HCEC 1CT (cell line): ENCODE measurements at places on chromosomes 13 and 19.
A peak's percentile ranks its signal among the peaks of the same experiment; 100 is the strongest.

GRCh38 chr19:43765109-43765876 lies 10.5 kb upstream of the SMG9 start:
- DNase-seq = peak; percentile 99

DNA sequence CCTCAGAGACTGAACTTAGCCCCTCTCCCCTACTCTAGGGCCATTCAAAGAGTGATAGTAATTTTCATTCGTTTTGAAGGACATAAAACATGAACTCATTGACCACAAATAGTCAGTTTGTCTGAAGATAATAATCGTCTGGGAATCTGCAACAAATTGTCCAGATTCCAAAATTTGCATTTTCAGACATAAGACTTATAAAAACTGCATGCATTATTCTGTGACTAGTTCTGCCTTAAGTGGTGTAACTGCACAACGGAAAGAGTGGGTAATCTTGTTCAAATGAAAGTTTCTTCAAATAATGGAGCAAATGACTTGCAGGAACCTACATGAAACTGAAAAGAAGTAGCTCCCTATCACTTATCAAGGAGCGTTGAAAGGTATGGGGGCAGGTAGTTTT lies 8.4 kb downstream of the CSNK1A1L start:
- no peak for DNase-seq

DNA sequence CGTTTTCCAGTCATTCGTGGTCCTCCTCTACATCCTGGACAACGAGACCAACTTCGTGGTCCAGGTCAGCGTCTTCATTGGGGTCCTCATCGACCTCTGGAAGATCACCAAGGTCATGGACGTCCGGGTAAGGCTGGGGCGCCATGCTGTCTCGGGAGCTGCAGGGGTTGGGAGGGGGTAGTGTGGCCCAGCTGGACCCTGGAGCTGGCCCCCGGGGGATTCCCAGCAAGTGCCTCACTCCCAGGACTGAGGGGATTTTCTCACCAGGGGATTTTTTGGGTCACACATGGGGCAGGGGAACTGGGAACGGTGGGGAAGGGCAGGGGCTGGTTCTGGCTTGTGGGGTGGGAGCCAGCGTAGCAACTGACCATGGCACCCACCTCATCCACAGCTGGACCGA lies 10.8 kb upstream of the RELB start:
- no peak for DNase-seq

DNA sequence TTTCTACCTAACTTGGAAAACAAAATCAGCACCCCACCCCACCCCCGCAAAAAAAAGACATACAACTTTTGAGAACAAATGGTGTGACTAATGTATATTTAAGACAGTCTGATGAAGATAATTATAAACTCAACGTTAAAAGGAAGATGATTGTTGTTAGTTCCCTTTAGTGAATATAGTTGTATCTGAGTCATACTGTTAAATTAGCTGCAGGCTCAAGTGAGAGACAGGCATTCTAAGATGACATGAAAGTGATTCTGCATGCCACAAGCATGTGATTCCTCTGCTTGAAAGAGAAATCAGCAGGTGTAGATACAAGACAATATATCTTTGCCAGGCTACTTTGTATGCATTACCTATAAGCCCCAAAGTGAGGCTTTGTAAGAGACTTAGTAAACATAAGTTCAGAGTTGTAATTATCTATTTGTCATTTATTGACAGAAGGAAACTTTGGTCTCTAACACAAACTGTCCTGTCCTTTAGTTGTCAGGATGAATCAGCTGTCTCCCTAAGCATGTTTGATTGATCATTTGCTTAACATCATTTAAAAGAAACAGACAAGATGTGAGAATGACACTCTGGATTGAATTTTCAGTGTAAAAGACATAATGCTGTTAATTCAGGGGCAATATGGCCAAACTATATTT lies 319.4 kb upstream of the HTR2A start:
- peak; percentile 69 for DNase-seq

GRCh38 chr13:91155512-91156114 lies 191.9 kb upstream of the MIR17HG start:
- no peak for DNase-seq

- peak; percentile 89 for DNase-seq
Measured at GRCh38 chr13:95784161-95784899, 107.4 kb downstream of the DNAJC3 start.

DNA sequence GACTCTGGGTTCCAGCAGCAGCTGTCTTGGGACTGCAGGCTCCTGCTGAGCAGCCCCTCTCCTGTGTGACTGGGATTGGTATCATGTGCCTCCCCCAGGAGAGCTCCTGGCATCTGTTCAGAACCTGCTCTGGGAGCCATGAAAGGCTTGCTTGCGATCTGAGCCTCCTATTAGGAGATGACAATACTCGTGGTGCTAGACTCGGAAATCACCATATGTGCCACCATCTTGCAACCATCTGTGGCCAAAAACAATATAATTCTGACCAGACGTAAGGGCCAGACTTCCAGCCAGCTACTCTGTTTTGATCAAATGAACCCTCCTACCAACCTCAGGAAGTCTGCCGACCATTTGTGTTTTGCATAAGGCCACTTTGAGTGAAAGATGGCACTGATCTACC lies 484.7 kb downstream of the IRS2 start:
- DNase-seq = no peak

DNA sequence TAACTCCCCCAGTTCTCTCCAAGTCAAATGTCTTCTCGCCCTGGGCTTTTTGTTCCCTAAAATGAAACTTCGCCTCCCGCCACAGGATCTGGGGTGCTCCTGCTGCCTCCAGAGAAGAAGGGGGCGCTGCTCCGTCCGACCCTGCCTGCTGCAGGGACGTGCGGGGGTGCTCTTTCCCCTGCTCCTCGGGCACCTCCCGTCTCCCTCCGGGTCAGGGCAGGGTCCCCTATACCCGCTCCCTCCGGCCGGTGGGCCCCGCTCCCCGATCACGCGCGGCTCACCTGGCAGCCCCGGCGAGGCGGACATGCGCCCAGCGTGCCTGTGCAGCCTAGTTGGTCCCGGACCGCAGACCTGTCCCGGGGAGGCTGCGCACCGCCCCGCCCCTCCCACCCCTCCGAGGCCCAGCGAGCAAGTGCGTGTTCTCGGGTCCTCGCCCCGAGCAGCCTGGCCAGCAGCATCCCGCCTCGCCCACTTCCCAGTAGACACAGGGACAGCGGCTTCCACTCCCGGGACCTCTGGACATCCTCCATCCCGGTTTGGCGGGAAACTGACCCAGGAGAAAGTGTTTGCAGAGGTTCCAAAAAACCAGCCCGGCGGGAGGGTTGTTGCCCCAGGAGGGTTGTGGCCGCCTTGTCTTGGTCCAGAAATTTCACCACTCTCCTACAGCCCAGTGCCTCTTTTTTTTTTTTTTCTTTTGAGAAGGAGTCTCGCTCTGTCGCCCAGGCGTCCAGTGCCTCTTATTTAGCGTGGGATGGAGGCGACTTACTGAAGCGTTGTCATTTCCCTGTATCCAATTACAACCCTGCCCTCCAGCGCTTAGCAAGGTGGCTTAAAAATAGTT lies at the start of gene OXGR1:
Gene OXGR1 (minus strand): TSS at position 460 of the 841 bp plus-strand sequence. CDS start 6,717 bp downstream, outside the sequence.
- DNase-seq = peak; percentile 40

GRCh38 chr19:49161987-49162386 lies 4.4 kb downstream of the TRPM4 start:
- DNase-seq = peak; percentile 22

DNA sequence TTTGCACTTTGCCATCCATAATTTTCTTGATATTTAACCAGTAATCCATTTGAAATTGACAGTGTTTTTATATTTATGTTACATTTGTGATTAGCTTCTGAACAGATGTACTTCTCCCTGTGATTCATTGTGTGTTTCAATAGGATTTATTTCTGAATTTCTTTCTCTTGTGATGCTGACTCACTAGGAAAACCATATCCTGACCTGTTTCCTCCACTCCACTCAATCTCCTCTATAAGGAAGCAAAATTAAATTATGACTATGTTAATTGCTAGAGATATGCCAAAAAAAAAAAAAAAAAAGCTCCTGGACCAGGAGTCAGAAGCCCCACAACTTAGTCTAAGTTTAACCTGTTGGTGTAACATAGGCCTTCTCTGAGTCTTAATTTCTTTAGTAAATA lies 614.6 kb upstream of the SPRY2 start:
- peak; percentile 85 for DNase-seq

- no peak for DNase-seq
Measured at GRCh38 chr19:50728084-50728737, 5.0 kb downstream of the CLEC11A start.

GRCh38 chr13:39483326-39483725 lies 119.7 kb downstream of the LHFPL6 start:
- DNase-seq = no peak

DNA sequence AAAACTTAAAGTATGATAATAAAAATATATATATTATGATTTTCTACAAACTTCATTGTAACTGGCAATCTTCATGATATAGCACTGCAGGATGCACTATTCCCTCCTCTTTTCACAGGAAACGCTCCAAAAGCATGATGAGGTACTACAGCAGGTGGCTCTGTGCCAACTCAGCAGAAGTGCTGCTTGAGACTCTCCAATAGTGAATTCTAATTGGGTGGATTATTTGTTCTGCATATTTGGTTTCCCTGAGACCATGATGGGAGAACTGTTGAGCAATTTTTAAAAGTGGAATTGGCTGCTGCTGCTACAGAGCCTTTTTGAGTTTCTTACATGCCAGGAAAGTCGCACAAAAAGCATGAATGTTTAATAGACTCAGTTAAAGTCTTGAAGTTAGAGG lies 1782.4 kb upstream of the PCDH20 start:
- no peak for DNase-seq

DNA sequence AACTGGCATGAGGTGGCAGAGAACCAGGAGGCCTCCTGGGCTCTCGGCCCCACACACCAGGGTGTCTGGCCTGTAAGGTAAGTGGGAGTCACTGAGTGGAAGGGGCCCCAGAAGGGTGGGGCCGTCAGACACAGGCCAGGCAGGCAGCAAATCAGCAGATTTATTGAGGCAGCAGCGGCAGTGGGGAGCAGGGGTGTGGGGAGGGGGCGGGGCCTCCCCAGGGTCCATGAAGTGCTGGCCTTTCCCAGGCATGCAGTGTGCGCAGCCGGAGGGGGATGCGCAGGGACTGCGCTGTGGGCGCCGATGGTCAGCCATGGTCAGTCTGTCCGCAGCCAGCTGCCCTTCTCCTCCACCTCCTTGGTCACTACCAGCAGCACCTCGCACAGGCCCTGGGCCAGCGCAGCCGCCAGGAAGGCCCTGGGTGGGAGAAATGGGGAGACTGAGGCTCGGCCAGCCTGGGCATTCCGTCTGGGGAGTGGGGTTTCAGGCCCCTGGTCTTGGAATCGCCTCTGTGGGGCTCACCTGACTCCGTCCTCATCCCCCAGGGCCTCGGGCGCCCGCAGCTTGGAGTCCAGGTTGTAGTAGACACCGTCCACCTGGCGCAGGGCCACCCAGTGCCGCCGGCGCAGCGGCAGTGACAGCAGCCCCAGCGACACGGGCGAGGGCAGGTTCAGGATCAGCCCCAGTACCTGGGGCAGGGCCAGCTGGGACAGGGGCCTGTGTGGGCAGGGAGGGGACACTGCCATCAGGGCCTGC lies 5.0 kb downstream of the JOSD2 start:
- DNase-seq = peak; percentile 13

DNA sequence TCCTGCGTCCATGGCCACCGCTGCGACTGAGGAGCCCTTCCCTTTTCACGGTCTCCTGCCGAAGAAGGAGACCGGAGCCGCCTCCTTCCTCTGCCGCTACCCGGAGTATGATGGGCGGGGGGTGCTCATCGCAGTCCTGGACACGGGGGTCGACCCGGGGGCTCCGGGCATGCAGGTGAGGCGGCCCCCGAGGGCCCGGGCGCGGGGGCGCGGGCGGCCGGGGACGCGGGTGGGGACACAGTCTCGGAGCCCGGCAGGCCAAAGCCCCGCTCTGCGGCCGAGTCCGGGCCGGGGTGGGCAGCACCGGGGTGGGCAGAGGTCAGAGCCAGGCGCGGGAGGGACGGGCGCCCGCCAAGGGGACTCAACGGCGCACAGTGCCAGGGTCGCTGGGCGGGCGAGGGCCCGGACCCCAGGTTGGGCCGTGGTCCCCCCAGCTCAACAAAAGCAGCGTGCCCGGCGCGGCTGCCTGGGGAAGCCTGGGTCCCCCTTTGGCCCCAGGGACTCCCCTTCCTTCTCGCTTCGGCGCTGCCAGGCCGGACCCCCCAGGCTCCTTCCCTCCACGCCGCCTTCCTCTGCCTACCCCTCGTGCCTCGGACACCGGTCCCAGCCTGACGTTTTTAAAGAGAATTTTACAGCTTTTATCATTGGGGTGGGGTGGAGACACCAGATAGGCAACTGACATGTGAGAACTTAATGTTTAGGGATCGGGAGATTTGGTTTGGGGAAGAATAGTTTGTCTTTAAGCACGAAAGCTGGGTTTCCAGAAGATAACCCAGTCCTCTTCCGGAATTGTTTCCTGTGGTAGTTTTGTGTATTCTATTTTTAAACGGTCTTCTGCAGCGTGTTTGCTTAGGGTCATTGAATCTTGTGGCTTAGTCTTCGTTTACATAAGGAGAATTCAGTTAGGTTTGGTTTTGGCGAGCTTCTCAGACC lies 509 bp downstream of the TPP2 start:
- peak; percentile 24 for DNase-seq

DNA sequence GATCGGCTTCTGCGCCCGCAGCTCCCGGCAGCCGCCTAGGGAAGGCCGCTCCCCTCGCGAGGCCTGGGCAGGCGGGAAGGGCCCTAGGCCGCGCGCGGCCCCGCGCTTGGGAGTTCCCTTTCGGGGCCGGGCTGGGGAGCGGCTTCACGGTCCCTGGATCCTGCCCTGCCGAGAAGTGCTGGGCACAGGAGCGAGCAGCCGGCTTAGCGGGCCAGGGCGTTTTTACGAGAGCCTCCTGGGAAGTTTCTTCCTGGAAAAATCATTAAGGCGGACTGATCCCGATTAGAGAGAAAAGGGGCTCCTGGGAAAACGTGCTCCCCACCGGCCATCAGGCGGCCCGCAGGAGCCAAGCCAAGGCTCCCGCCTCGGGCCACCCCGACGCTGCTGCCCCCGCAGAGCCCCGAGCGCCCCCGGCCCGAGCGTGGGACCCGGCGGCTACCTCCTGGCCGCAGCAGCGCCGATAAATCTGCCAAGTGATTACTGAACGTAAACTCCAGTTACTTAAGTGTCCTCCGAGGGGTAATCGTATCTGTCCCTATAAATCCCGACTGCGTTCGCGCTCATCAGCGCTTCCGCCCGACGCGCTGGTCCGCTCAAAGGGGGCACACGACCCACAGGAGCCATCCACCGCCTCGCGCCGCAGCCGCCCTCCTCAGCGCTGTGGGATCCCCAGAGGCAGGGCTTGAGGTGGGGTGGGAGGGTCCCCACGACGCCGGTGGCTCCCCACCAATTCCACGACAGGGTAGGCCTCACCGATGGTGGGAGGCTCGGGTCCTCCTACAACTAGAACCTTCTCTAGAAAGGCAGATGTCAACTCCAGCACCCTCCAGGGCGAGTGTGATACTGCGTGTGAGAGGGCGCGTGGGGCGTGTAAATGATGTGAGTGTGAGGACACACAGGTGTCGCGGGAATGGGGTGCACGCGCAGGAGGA lies 2.8 kb downstream of the ZIC5 start:
- DNase-seq = no peak

DNA sequence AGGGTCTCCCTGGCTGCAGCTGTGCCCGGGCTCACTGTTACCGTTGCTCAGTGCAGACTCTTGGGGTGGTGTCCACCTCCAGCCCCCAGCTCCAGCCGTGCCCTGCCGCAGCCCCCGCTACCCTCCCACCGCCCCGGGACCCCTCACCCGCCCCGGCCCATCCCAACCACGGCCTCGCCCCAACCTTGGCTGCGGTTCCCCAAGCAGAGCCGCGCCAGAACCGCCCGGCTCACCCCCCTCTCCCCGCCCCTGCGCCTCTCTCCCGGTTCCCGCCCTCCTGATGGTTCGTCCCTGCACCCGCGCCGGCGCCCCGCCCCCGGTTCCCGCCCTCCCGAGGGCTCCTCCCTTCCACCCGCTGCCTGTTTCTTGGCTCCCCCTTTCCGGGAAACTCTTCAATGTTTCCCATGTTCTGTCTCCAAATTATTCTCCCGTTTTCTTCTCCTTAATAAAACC lies 40.3 kb downstream of the ANKRD10 start:
- DNase-seq = peak; percentile 67

- peak; percentile 51 for DNase-seq
Measured at GRCh38 chr13:32224916-32225315, 90.2 kb downstream of the ZAR1L start.
